ENCODE measurements at places on chromosomes 3 and 15. TPM values are rescaled to one million over a fixed set of nuclear protein-coding genes. Genes with fewer than 3 reads are reported as not detected.

The ISLR2 gene
- polyA plus RNA-seq = 4.2 TPM

The ABTB1 gene
- 16.6 TPM for polyA plus RNA-seq

The CNTN3 gene
- polyA plus RNA-seq = 7.2 TPM

The CASR gene
- polyA plus RNA-seq = not detected

The ZDHHC23 gene
- polyA plus RNA-seq = 0.94 TPM

The RPL22L1 gene
- 53.2 TPM for polyA plus RNA-seq

The AMT gene
- polyA plus RNA-seq = 9.2 TPM

The GHRL gene
- 2.1 TPM for polyA plus RNA-seq

The MASP1 gene
- 5.4 TPM for polyA plus RNA-seq

The LRRK1 gene
- 6.1 TPM for polyA plus RNA-seq

The RHOV gene
- 0.30 TPM for polyA plus RNA-seq

The MYL3 gene
- 167 TPM for polyA plus RNA-seq

The C3orf20 gene
- 0.08 TPM for polyA plus RNA-seq

The GOLGA8G gene
- polyA plus RNA-seq = not detected

The SLC12A8 gene
- 0.45 TPM for polyA plus RNA-seq

The MBD4 gene
- polyA plus RNA-seq = 27.1 TPM

The GNL3 gene
- 72.9 TPM for polyA plus RNA-seq

Data from hindlimb muscle (tissue), 1 donor.